A549 treated with RU486 at 1 μM for 4 hours (cell line): ENCODE measurements at places on chromosomes 16 and 17. TPM values are rescaled to one million over a fixed set of nuclear protein-coding genes. Genes with fewer than 3 reads are reported as not detected.

The TAC4 gene
- not detected in 5 replicates for total RNA-seq

The ZSWIM7 gene
- 41.1 to 47.6 TPM (median 45.7 TPM) in 5 replicates for total RNA-seq

The SPECC1 gene
- 46.0 to 64.1 TPM (median 51.2 TPM) in 5 replicates for total RNA-seq

The ABCA9 gene
- not detected in 5 replicates for total RNA-seq

The HIGD1B gene
- total RNA-seq: not detected in 5 replicates

The PRSS53 gene
- total RNA-seq: 0.61 to 1.4 TPM (median 1.1 TPM) in 5 replicates
